Mesenteric fat pad (tissue), 1 donor: ENCODE measurements at places on chromosomes 6 and 20. TPM values are rescaled to one million over a fixed set of nuclear protein-coding genes. Genes with fewer than 3 reads are reported as not detected.

TFAP2D gene
- not detected for total RNA-seq

TUBB2B gene
- 12.2 TPM for total RNA-seq

SLC26A8 gene
- total RNA-seq = 0.35 TPM

NNAT gene
- 27.3 TPM for total RNA-seq

LTA gene
- total RNA-seq = not detected

POLR1H gene
- 21.1 TPM for total RNA-seq

OR2B6 gene
- total RNA-seq = not detected

MAPK13 gene
- 12.2 TPM for total RNA-seq

ZSCAN23 gene
- 1.5 TPM for total RNA-seq

COL12A1 gene
- 376 TPM for total RNA-seq

ZNF512B gene
- 18.7 TPM for total RNA-seq

SDCBP2 gene
- total RNA-seq = 7.2 TPM

DEFB132 gene
- 1.5 TPM for total RNA-seq

GATA5 gene
- 0.19 TPM for total RNA-seq

EDN3 gene
- not detected for total RNA-seq

KIF3B gene
- 28.1 TPM for total RNA-seq
